Nephron progenitor cell (in vitro differentiated cells): ENCODE measurements at places on chromosomes 16 and 17.

DNA sequence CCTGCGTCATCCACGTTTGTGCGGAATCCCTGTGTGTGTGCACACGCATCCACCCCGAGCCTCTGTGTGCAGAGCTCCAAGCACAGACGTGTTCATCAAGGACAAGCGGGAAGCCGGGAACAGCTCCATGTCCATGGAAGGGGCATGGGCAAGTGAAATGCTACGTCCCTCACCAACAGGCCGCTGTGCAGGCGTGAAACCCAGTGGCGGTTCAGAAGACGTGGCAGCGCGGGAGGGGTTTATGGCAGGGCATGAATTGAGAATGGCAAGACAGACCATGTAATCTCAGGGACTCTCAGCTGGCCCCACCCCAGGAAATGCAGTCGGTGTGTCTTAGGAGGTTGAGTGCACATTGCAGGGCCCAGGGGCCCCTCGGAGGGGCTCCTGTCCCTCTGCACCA lies 52.7 kb downstream of the TBC1D16 start:
- DNase-seq = no peak

DNA sequence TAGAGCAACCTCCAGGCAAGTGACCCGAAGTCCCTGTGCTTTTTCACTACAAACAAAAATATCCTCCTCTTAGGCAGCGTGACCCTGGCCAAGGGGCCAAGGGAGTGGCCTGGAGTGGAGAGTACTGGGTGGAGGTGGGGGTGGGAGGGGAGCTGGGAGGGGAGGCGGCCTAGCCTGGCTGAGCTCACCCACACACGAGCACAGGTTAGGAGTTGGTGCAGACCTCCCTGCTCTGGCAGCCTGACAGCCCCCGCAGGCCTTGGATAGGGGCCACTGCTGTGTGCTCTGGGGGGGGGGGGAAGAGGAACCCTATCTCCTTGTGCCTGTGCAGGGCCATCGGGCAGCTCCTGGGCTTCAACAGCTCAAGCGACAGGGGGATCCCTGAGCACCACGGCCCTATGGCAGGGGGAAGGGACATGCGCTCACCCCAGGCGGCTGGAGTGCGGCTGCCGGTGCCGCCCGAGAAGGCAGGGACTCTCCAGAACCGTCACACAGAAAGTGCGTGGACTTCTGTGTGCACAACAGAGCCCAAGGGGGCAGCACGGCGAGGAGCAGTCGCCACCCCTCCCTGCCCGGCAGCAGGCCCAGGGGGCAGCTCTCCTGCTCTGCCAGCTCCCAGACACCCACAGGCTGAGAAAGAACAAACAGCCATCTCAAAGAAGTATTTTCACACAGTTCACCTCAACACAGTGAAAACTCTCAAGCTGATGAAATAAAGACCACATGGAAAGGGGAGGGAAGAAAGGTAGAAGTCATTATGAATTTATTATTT lies 13.3 kb downstream of the SLC16A3 start:
- DNase-seq = no peak

DNA sequence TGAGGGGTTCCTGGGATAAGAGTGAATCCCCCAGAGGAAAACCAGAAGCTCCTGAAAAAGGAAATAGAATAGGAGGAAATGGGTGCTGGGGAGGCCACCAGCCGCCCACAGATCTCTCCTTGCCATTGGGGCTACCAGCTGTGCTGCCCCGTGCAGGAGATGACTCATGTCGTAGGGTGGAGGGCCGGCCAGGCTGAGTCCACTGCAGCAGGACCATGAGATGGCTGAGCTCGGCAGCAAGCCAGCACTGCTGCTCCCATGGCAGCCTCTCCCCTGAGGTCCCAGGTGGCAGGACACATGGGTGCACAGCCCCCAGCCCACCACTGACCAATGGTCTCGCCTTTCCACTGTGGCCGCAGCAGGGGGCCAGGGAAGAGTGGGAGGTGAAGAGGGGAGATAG lies 95.5 kb downstream of the GNAO1 start:
- no peak for DNase-seq

GRCh38 chr17:77208217-77208808 lies 67.5 kb downstream of the SEC14L1 start:
- no peak for DNase-seq

DNA sequence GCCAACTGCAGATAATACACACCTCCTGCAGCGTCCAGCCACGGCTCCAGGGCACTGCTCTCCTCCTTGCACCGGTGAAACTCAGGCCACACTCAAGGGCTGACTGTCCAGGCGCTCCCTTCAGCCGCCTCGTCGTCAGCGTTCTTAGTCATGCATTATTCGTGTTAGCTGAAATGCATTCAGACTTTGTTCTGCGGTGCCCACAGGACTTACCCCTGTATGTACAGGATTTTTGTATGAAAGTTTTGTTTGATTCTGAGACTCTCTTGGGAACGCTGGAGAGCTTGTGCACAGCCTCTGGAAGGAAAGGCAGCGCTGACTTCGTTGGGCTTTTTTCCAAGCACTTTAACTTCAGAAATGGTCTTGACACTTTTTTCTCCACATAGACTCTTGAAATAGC lies 22.1 kb downstream of the CIBAR2 start:
- no peak for DNase-seq

DNA sequence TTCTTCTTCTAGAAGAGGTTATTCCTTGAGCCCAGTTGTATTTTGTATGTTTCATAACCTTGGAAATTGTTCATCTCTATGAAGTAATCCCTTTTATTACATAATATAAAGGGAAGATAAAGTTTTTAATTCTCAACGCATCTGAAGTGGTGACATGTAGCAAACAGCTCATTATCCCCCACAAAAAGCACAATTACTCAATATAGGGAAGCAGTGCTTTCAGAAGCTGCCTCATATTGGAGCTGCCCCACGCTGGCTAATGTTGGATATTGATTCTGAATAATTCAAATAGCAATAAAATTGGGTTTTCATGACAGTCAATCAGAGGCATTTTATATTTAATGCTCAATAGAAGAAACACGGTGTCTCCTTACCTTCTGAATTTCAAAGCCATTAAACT lies 604.3 kb upstream of the RBFOX1 start:
- no peak for DNase-seq

DNA sequence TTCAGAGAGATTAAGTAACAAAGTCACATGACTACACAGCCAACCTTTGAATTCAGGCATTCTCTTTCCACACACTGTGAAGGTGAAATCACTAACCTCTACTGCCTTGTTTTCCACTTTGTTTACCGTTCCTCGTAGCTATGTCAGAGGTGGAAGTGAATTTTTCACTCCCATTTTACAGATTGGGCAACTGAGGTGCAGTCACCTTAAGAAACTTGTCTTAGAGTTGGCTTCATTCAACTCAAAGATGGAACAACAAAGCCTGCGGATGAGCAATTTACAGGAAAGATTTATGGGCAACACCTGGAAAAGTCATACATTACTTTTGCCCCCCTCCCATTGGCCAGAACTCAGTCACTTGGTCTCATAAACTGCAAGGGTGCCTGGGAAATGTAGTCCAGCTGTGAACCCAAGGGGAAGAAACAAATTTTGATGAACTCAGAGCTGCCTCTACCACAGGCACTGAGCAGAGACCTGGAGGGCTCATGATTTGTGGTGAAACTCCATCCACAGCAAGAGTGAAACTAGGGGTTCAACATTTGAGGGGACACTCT lies 784.6 kb upstream of the EEF2KMT start:
- DNase-seq = no peak

- no peak for DNase-seq
Measured at GRCh38 chr16:58542291-58542690, 27.0 kb downstream of the SETD6 start.

- DNase-seq = no peak
Measured at GRCh38 chr16:27246439-27246838, 22.1 kb downstream of the NSMCE1 start.

DNA sequence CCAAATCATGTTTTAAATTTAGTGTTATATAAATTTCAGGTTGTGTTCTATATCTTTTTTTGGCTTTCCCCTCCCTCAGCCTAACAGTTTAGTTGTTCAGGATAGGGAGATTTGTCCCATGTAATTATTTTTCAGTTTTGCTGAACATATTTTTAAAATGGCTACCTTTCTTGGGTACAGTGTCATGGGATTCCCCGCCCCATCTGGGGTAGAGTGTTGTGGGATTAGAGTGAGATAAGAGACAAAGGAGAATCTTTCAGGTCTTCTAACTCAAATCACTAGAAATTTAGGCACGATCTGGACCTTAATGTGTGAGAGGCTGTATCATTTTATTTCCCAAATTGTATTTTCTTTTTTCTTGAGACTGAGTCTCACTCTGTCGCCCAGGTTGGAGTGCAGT lies 24.8 kb downstream of the NFAT5 start:
- DNase-seq = no peak

DNA sequence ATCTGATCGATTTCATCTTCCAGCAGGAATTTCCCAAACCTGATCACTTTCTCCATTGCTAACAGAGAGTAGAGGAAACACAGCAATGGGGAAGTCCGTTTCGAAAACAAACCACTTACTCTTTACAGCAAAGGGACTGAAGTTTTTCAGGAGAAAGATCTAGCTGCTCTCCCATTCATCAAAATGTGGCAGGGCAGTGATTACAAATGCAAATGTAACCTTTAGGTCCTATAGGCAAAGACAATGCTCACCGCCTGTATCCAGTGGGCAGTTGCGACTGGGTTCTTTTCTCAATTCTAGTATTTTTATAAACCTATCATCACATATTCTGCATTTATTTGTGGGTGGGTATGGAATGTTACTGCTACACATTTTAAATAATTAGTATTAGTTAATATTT lies 218.0 kb upstream of the ZFHX3 start:
- no peak for DNase-seq

DNA sequence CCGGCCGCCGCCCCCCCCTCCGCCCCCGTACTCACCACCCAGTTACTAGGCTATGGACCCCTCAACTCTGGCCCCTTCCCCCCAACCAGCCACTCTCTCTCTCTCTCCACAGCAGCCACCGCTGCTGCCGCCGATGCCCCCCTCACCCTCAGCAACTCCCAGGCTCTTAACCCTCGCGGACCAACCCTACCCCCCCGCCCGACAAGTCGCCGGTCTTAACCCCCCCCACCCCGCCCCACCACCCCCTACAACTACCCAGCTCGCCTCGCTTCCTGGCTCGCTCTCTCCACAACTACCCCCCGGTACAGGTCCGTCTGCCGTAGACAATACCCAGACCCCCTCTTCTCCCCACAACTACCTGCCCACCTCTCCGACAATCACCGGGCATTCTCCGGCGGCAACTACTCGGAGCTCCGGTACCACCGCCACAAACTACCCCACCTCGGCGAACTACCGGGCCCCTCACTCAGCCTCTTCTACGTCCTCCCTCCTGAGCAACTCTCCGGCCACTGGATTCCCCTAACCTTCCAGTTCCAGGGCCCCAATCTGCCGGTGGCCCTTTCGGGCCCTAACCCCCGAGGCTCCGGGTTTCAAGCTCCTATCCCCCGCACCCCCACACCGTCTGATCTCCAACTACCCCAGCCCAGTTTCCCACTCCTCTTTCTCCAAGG lies 702 bp downstream of the PHF23 start:
- DNase-seq = peak; percentile 32

GRCh38 chr16:20868890-20869289 lies 31.3 kb downstream of the DCUN1D3 start:
- DNase-seq = no peak
